ENCODE measurements at places on chromosomes 3 and 15.

- DNase-seq = no peak
Observed at GRCh38 chr3:15578289-15578867, 23.0 kb downstream of the HACL1 start.

- DNase-seq = no peak
Observed at GRCh38 chr15:92273286-92273685, 120.4 kb upstream of the ST8SIA2 start.

DNA sequence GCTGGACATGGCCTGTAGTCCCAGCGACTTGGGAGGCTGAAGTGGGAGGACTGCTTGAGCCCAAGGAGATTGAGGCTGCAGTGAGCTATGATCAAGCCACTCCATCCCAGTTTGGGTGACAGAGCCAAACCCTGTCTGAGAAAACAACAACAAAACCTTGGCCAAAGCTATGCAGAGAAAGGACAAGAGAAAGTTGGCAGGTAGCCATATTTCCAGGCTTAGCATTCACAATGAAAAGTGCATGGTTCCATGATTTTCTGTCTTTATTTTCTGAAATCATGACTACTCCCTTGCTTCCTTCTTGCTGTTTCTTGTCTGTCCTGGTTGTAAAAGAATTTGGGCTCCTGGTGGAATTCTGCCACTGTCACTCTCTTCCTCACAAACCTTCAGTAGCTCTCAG, 284.6 kb upstream of the C2CD4B start:
- no peak for DNase-seq

DNA sequence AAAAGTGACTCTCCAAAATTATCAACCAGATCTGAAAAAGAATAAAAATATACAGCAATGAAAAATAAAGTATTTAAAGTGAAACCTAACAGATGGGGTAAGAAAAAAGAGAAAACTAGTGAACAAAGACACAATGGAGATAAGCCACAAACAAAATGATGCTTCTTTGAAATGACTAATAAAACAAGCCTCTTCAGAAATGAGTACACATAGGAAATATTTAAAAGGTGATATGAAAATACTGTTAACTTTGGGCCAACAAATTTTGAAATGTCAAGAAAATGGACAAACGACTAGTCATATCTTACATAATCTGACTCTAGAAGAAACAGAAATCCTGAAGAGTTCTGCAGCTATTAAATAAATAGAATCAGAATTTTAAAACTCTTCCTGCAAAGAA, 164.2 kb downstream of the ERC2 start:
- DNase-seq = no peak

DNA sequence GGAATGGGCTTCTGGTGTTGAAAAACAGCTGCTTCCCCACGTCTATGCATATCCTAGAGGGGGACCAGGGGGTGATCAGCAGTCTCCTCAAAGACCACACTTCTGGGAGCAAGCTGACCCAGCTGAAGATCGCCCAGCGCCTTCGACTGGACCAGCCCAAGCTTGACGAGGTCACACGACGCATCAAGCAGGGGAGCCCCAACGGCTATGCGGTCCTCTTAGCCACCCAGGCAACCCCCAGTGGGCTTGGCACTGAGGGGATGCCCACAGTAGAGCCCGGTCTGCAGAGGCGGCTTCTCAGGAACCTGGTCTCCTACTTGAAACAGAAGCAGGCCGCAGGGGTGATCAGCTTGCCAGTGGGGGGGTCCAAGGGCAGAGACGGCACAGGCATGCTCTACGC, 2.5 kb downstream of the RBM15B start:
- no peak for DNase-seq

DNA sequence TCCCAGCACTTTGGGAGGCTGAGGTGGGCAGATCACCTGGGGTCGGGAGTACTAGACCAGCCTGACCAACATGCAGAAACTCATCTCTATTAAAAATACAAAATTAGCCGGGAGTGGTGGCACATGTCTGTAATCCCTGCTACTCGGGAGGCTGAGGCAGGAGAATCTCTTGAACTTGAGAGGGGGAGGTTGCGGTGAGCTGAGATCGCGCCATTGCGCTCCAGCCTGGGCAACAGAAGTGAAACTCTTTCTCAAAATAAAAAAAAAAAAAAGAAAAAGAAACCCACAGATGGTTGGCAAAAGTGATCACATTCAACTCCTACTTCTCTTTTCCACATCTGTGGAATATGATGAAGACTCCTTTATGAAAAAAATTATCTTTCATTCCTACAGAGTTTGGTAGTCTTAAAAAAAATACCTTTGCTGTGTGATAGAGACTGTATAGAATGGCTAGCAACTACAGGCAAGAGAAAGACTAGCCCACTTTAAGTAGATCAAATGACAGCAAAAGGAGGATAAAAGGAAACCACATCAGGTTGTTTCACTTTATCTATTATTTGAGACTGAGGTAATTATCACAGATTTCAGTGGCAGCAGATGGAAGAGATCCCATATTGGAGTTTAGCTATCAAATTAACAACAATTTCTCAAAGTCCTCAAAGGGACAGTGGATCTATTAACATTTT, 172.9 kb upstream of the TSPAN3 start:
- no peak for DNase-seq

DNA sequence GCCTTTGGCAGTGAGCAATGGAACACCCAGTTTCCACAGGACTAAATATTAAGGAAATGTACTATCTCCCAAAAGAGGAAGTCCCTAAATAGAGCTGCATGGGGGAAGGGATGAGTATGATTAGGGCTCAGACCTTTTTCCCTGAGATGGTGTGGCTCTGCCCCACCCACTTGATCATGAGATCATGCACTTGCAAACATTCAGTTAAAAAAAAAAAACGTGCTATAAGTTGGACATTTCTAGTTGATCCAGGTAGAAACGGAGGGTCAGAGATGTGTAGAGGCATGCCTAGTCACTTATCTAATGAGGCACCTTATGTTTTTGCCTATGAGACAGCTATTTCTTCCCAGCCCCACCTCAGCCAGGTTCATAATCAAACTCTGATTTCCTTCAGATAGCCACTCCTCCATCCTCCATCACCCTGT, 24.5 kb upstream of the SSR3 start:
- DNase-seq = no peak

- DNase-seq = no peak
Observed at GRCh38 chr3:25855266-25855784, 65.4 kb downstream of the OXSM start.

- no peak for DNase-seq
Observed at GRCh38 chr3:173841334-173841733, 443.8 kb downstream of the NLGN1 start.

DNA sequence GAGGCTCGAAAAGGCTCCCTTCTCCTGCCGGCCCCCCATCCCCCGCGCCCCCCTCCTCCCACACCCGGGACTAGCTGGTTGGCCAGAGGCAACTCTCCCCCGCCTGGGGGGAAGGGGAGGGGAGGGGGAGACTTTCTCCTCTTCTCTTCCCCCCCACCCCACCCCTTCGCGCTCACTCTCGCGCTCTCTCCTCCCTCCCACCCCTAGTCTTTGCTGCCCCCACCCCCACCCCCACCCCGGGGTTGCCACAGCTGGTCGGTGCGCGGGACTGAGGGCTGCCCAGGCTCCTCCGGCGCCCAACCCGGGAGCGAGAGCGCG, 710 bp downstream of the MECOM start:
- DNase-seq = no peak

- no peak for DNase-seq
Observed at GRCh38 chr15:89112341-89112971, 24.2 kb downstream of the ABHD2 start.

GRCh38 chr3:189636048-189636447, 4.9 kb downstream of the TP63 start:
- no peak for DNase-seq

- no peak for DNase-seq
Observed at GRCh38 chr3:165103616-165104015, 25.3 kb upstream of the SI start.

GRCh38 chr3:11544412-11545181, 99.1 kb downstream of the VGLL4 start:
- no peak for DNase-seq
